ENCODE measurements at places on chromosomes 1 and 21.

DNA sequence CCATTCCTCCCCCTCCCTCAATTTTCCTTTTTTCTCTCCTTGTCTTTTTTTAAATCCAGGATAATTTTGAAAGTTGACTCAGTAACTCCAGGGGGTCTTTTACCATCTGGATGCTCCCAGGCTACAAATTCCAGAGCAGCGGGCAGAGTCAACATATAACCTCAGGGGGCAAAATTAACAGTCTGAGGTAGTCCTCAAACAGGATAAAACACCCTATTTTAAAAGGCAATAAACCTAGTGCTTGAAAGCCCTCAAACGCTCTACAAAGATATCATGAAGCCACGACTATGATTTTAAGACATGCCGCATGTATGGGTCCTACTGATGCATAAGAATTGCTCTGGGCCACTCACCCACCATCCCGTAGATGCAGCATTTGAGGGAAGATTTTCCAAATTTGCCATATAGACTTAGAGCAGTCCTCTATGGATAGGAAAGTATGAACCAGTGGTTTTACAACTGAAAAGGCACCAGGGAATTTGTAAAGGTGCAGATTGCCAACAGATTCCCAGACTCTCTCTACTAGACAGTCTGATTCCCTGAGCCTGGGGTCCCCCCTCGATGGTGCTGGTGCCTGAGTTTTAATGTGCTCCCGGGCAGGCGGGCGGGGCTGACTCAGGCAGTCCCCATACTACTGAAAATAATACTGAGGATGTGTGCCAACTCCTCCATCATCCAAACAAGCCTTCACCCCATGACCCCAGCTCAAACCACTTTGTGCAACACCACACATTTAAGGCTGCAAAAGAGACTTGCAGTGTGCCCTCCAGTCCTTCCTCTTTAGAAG is 37.2 kb downstream of the PTPN14 start:
- no peak for DNase-seq

- DNase-seq = no peak
These were observed 40.8 kb downstream of the RSPH1 start for GRCh38 chr21:42455196-42455595.

DNA sequence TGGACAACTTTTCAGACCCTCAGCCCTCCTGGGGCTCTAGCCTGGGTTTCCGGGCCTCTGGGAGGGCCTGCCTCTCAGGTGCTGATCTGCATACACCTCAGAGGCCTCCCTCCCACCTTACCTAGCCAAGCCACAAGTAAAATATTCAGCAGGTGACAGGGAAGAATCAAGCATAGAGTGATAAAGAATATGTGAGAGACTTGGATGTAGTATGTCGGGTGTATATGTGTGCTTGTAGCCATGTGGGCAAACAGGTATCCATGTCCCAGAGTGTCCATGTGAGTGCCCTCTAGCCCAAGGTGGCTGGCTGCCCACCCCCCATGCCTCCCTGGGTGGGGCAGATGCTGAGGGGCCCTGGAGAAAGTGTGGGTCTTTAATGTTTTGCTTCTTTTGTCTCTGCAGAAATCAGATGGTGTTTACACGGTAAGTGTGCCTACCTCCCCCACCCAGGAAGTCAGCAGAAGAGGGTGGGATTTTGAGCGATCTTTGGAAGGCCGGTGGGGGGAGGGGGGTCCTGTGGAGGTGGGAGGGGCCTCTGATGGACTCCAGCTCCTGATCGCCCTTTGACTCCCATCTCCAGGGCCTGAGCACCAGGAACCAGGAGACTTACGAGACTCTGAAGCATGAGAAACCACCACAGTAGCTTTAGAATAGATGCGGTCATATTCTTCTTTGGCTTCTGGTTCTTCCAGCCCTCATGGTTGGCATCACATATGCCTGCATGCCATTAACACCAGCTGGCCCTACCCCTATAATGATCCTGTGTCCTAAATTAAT is 3.4 kb downstream of the FCER1G start:
- no peak for DNase-seq

DNA sequence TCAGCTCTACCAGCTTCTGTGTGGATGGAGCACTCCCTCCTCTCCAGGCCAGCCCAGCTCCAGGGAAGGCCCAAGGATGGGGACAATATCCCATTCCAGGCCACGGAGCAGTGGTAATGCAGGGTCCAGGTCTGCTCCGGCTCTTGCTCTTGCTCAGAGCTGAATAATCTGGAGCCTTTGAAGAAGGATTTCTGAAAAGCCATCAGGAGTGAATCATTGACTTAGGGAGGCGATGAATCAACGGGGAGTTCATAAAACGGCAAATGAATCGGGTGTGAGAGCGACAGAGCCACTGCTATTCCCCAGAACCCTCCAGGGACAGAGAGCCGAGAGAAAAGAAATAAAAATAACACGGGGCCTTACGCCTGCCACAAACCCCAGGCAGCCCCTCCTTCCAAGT is 7.7 kb downstream of the POU3F1 start:
- no peak for DNase-seq

DNA sequence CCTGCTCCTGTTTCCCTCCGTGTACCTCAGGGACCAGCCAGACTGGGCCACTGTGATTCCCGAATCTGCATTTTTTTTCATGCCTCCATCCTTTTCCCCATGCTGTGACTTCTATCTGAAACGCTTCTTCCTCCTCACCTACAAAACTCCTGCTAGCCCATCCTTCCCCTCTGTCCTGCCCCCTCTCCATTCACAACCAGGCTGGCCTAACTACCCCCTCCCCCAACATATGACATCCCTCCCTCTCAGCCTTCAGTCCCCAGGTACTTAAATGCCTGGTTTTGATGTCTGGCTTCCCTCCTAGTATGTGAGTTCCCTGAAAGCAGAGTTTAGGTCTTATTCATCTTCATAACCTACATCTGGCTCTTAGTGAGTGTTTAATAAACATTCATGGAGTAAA is 82.7 kb downstream of the TAS1R2 start:
- no peak for DNase-seq

DNA sequence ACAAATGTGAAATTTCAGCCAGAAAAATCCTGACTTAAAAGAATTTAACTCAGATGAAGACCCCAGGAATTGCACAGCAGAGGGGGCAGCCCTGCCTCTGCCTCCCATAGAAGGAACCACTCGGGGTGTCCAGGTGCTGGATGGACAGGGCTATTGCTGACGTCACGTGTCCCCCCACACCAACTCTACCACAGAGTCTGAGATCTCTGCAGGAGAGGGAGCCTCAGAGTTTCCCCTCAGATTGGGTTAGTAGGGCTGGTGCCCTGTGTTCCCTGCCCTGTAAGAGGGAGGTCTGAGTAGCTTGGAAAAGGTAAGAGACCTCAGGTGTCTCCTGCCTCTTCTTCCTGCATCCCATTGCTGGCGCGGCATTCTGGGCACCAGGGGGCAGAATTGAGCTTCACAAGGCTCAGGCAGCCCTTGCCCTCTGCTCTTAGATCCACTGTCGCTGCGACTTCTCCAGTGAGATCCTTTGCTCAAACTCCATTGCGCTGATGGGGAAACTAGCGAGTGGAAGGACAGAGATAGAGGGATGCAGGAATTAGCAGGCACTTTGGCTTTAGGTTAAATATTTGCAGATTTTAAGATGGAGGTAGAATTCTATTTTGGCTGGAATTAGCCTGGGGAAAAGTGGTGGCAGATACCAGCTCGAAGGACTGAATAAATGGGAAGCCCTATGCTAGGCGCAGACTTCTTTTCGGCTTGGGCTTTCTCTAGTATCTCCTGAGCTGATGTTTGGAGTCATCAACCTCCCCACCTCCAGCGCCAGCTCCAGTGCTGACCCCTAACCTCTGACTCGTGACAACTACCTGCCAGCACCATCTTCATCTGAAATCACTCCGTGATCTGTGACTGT is 42.8 kb upstream of the DMBX1 start:
- no peak for DNase-seq

DNA sequence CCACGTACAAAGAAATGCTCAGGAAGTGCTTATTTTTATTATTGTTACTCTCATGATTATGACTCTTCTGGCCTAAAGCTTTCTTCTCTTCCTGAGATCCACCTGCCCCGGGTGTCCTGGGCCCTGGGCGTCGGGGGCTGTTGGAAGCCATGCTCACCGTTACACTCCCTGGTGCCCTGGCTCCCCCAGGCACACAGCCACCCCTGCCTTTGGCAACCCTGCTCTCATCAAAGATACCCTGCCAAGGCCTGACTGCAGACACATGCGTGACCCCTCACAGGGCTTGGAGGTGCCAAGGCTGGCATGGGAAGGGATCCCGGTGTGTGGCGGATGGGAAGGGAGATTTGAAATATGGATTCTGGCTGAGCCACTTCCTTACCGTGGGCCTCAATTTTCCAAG is 3.3 kb upstream of the KISS1 start:
- DNase-seq = no peak

DNA sequence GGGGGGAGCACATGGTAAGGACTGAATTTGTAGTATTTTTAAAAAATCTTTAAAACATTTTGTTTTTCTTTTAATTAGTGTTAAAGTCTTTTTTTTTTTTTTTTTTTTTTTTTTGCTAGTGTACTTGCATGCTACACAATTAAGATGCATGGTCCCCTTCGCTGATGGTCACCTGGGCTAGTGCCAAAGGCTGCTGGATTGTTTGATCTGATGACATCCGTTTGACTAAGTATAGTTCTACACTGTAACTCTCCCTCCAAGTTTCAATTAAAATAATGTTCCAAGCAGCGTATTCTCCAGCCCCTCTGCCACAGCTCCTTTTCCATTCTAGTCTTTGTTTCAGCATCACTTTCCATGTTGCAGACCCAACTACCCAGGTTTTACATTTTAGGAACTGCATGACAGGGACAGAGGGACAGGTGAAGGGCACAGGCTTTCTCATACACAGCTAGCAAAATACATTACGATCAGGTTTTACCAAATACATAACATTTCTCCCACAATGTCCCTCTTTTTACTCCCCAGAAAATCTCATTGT is 852 bp upstream of the RAVER2 start:
- DNase-seq = no peak

GRCh38 chr1:52552236-52552504 is 722 bp downstream of the TUT4 start:
- DNase-seq = no peak

DNA sequence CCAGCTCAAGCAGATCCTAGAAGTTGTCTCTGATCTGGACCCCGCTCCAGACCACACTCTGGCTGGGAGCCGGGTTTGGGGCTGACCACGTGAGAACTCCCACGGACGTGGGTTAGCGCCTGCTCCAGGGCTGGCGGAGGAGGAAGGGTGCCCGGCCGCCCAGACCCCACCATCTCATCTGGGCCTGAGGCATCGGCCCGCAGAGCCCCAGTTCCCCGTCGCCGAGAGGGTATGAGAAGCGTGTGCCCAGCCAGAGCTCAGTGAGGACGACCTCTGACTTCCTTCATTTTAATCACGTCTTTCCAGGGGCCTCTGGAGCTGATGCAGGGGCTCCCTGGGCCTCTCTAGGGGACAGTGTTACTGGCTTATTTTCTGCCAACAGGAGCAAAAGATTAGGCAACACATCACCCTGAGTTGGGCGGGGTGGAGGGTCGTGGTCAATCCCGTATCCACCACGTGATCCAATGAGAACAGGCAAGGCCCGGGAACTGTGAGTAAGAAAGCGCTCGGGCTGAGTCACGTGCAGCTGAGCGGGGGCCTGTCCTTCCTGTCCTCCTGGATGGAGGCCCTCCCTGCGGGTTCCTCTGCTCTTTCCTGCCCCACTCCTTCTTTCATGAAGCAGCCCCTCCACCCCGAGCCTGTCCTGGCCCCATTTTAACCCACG is 81.1 kb downstream of the SIK1 start:
- DNase-seq = no peak

- no peak for DNase-seq
These were observed 5.2 kb downstream of the B3GALT6 start for GRCh38 chr1:1236945-1237873.

GRCh38 chr1:101479945-101480344 is 243.1 kb downstream of the S1PR1 start:
- DNase-seq = no peak

DNA sequence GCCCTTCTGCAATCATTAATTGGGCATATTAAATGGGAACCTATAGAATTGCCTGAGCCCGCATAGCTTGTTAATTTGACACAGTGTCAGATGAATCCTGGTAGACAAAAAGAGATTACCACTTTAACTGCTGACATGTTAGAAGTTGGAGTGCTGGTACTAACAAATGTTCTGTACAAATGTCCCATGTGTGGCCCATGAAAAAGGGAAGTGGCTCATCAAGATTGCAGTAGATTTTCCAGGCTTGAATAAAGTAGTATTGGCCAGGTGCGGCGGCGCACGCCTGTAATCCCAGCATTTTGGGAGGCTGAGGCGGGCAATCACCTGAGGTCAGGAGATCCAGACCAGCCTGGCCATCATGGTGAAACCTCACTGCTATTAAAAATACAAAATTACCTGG is 45.6 kb downstream of the GNPAT start:
- no peak for DNase-seq

GRCh38 chr1:30200161-30200560 is 523.2 kb downstream of the MATN1 start:
- DNase-seq = no peak

- no peak for DNase-seq
These were observed 1149.9 kb downstream of the KCNT2 start for GRCh38 chr1:195458365-195458764.

GRCh38 chr1:47003896-47004403 is 19.5 kb upstream of the CYP4X1 start:
- no peak for DNase-seq

DNA sequence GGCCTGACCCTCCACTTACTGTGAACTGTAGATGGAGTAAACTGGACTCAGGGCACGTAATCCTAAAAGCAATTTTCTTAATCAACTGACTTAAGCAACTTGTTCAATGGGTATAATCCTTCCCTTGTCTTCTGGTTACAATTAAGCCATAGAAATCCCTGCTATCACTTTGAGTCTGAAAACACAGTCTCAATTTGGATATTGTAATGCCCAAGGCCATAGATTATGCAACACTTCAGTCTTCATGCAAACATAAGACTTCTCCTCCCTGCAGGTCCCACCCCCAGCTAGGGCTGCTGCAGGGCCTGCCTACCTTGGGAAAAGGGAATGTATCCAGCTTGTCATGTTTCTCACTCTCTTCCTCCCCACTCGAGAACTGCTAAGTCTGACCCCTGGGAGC is 6.2 kb upstream of the SLC5A9 start:
- DNase-seq = no peak

GRCh38 chr1:239854922-239855321 is 236.8 kb upstream of the FMN2 start:
- no peak for DNase-seq

- no peak for DNase-seq
These were observed 45.9 kb downstream of the ARHGEF16 start for GRCh38 chr1:3500265-3500835.

GRCh38 chr1:64963466-64963865 is 2.9 kb downstream of the JAK1 start:
- DNase-seq = no peak

GRCh38 chr1:209537336-209538114 is 46.0 kb upstream of the CAMK1G start:
- no peak for DNase-seq
